ENCODE measurements at places on chromosomes 5 and 9. TPM values are rescaled to one million over a fixed set of nuclear protein-coding genes. Genes with fewer than 3 reads are reported as not detected.
A peak's percentile ranks its signal among the peaks of the same experiment; 100 is the strongest.

- DNase-seq, result no peak
Measured at GRCh38 chr5:139164020-139164419, 34.1 kb downstream of the SIL1 start.

DNA sequence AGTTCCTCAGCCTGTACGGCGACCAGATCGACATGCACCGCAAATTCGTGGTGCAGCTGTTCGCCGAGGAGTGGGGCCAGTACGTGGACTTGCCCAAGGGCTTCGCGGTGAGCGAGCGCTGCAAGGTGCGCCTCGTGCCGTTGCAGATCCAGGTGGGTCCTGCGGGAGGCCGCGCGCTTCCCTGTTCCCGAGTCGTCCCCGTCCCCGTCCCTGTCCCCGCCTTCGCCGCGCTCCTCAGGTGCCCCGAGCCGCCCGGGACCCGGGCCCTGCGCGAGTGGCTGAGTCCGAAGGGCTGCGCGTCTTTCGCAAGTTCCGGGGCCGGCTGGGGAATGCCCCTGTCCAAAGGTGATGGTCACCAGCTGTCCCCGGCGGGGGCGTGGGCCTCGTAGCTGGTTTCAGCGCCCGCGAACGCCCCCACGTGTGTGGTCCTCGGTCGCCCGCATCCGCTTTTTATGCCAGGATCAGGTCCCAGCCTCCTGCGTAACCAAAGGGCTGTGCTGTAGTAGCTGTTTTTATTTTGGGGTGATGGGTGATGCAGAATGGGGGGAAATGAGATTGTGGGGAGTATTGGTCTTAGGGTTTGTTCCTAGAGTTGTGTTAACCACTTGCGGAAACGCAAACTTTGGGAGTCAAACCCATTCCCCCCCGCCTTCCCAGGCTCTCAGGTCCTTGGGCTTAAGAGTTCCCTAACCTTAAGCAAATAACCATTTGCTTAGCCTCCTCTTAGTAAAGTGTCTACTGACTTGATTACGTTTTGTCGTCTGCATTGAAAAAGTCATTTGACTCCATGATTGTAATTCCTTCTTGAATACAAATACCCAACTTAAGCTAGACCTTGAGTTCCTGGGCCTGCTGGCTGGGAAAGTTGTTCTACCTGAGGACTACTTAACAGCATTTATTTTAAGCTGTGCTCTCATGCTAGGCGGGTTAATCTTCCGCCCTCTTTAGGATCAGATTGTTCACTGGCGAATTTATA lies 663 bp downstream of the ISOC1 start:
- DNase-seq, result peak; percentile 58

DNA sequence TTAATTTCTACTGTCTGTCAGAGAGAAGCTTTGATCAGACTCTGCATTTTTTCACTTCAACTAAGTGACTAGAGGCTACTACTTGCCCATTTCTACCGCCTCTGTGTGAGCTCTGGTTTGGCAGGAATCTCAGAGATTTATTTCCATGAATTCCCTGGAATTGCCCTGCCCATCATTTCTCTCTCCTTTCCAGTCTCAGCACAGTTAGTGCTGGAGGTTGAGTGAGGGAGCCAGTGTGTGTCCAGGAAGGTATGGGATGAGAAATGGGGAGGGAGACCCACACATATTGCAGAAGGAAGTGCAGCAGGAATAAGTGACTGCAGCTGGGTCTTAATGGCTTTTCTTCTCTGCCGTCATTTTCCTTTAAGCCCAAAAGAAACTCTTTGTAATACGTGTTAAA lies 443.1 kb upstream of the ZNF462 start:
- no peak for DNase-seq

GRCh38 chr5:2492476-2492875 lies 259.0 kb downstream of the IRX2 start:
- DNase-seq, result no peak

- DNase-seq, result no peak
Measured at GRCh38 chr5:158777647-158778350, 321.9 kb downstream of the EBF1 start.

GRCh38 chr9:136372561-136373299 lies 739 bp downstream of the CARD9 start:
- no peak for DNase-seq

- DNase-seq, result no peak
Measured at GRCh38 chr9:2718001-2718697, 839 bp downstream of the KCNV2 start.

GRCh38 chr5:38515646-38516045 lies 40.8 kb downstream of the LIFR start:
- no peak for DNase-seq

- DNase-seq, result peak; percentile 65
Measured at GRCh38 chr5:139394123-139394653, 716 bp downstream of the PROB1 start.

DNA sequence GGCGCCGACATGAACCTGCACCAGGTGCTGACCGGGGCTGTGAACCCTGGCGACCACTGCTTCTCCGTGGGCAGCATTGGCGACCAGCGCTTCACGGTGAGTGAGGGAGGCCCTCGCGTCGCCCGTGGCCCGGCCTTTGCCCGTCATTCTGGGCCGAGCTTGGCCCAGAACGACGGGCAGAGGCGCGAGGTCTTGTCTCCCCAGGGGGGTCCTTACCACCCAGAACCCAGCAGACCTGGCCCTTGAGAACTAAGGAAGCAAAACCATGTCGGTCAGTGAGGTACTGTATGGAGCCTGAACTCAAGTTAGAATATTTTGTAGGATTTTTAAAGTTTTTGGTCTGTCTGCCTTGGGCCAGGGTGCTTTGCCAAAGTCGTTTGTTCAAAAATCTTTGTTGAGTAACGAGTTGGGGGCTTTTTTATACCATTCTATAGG lies 691 bp downstream of the DMXL1 start:
- no peak for DNase-seq

GRCh38 chr5:167688341-167689130 lies 602.9 kb upstream of the WWC1 start:
- no peak for DNase-seq

DNA sequence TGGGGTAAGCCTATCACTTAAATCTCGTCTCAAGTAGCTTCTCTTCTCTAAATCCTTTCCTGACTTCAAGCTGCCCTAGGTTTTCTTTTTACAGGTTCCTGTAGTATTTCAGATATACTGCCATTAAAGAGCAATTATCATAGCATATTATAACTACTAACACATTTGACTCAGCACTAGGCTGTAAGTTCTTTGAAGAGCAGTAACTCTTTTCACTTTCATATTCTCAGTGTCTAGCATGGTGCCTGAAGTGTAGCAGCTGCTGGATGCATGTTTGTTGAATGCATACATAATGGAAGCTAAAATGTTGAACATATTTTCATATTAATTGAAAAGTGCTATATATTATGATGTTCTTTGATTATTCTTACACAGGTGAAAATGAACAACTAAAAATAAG lies 22.5 kb downstream of the CCDC152 start:
- DNase-seq, result no peak

DNA sequence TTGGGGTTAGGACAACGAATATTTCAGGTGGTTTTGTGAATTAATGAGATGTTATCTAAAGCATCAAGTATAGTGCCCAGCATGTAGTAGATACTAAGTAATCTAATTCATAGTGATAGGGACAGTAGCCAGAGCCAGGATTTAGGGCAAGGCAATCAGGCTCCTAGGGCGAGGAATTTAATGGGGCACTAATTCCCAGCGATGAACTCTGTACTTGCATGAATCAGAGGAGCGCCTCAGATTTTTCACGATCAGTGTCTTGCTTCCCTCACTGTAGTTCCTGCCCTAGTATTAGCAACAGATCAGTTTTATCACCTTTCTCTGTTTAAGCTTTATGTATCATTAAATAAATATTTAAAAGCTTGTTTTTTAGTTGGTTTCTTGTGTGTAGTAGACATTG lies 3.1 kb downstream of the AGGF1 start:
- DNase-seq, result no peak

- DNase-seq, result no peak
Measured at GRCh38 chr5:129807162-129807814, 59.4 kb downstream of the MINAR2 start.

DNA sequence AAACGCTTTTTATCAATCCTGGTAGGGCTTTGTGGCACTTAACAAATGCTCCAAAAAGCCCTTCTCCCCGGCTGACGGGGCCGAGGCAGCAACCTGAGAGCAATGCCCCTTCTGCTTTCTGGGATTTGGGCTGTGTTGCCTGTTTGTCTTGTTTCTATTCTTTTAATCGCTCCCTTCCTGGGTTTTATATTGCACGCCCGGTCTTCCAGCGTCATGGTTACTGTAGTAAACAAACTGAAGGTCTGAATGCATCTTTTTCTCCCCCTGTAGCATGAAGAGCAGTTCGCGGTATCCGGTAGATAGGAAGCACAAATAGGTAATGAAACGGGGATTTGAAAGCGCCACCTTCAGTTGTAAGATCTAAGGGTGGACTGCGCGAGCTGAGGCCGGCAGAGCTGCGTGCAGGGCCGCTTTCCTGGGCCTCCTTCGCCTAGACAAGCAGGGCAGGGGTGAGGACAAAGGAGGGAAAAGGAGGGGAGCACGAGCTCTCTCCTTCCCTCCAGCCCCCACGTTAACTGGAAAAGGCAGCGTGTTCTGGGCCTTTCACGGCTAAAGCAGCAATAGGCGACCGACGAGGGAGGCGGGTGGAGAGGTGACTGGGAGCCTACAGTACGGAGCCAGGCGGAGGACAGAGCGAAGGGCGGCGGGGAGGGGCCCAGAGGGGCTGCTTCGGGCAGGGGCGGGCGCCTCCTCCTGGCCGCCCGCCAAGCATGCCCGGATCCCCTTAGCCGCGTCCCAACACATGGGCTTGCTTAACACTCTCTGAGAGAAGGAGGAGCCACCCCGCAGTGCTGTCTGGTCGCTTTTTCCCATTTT lies 49.3 kb upstream of the ZNF366 start:
- DNase-seq, result peak; percentile 21

GRCh38 chr9:13970018-13970417 lies 343.9 kb downstream of the NFIB start:
- DNase-seq, result no peak

DNA sequence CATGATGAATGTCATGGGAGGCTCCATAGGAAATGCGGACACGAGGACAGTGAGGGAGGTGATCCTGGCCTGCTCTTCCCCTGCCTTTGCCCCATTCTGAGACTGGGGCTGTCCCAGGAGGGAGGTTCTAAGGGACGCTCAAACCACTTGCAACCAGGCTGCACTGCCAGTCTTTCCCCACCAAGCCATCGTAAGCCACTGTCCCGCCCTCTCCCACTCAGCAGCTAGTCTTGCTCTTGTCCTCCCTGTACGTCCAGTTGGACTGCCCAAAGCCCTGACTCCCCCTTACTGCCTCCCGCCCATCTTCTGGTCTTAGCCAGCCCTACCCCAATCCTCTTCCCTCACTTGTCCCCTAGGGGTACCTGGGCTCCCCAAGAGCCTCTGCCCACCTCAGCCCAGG lies 115.7 kb downstream of the FSTL4 start:
- DNase-seq, result no peak

DNA sequence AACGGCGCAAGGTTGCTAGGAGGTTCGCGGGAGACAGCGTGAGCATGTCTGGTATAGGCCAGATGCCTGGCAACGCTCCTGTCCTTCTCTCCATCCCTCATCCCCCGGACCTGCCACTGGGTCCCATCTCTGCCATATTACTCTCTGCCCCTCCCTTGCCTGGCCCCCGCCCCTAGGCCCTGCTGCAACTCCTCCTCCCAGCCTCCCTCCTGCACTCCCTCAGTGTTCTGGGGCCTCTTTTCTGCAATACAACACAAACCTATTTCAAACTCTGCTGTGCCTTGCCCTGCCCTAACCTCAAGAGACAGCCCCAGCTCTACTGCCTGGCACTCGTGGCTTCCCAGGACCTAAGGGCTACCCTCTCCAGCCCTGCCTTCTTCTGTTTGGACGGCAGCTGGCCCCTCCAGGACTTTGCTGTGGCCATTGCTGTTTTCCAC lies 8.9 kb upstream of the DBN1 start:
- no peak for DNase-seq

DNA sequence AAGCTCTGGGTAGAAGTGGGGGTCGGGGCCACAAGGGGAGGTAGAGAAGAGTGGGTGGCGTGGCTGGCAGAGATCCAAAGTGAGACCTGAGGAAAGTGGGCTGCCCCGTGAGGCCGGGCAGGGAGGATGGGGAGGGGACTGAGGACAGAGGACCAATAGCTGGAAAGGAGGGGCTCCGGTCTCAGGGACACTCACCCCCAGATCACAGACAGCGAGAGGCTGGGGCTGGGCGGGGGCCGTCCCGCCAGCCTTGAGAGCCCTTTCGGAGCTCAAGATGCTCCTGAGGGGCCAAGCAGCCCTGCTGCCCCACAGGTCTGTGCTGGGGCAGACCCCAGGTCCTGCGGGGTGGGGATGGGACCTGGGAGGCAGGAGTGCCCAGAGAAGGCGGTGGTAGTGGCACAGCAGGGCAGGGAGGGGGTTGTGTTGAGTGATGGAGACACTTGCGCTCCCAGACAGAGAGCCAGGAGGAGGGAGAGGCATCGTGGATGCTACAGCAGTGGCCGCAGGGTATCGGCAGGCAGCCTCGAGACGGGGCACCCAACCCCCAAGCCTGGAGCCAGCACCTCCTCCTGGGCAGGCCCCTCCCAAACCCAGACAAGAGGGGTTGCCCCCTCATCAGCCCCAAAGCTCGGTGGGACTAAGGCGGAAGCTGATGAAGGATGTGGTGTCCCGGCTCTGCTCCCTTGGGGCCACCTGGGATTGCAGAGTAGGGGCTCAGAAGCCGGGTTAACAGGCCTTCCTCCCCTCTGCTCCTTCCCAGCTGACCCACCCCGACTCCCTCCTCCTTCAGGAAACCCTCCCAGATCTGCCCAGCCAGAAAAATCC lies 3.4 kb downstream of the SARDH start:
- no peak for DNase-seq

DNA sequence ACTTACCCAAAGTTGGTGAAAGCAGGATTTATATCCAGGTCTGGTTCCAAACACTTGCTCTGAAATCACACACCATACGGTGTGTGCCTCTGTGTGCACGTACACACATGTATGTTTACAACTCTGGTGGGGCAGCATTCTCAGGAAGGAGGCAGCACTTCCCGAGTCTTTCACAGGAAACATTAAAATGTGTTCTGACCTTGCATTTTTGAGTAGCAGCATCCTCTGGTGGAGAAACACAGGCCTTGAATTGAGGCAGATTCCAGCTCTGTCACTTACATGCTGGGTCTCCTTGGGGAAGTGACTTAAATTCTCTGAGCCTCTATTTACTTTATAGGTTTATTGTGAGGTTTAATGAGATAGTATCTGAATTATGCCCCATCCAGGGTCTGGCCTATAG lies 126.4 kb downstream of the RGS3 start:
- no peak for DNase-seq

GRCh38 chr5:140011297-140011802 lies 31.7 kb downstream of the NRG2 start:
- DNase-seq, result no peak

Gene BARHL1
- total RNA-seq, result not detected

Gene IFNK
- total RNA-seq, result not detected

Gene GLDC
- 4.2 TPM for total RNA-seq

Gene GABRA1
- not detected for total RNA-seq

Gene FAM221B
- total RNA-seq, result not detected

Gene SIT1
- 214 TPM for total RNA-seq

Gene ORM1
- not detected for total RNA-seq

Gene NFIB
- not detected for total RNA-seq

Gene THOC3
- 107 TPM for total RNA-seq

Gene CRB2
- total RNA-seq, result 0.03 TPM

Gene CD14
- total RNA-seq, result 0.38 TPM

Measured in activated CD4-positive, alpha-beta memory T cell treated with anti-CD3 and anti-CD28 coated beads, Interleukin-2, amount 10 ng/mL, durations not matched to agents 7 days and 5 days (primary cell).